ENCODE measurements at places on chromosomes 3 and 15.

DNA sequence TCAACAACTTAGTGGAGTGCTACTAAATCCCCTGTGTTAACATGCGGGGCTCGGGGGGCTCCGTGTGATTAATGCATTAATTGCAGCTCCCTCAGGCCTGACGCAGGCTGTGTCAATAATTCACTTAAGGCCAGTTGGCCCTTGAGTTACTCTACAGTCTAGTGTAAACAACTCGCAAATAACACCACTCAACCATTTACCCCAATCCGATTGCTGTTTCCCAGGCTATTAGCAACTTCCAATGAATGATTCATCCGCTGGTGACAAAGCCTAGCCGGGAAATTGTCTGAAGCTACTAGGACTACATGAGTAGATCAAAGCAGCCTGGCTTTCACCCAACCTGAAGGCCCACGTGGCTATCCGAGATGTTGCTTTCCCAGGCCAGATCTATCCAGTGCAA, 121.3 kb upstream of the SOX14 start:
- no peak for DNase-seq

GRCh38 chr15:94346282-94346681, 114.9 kb downstream of the MCTP2 start:
- DNase-seq = peak; percentile 13

DNA sequence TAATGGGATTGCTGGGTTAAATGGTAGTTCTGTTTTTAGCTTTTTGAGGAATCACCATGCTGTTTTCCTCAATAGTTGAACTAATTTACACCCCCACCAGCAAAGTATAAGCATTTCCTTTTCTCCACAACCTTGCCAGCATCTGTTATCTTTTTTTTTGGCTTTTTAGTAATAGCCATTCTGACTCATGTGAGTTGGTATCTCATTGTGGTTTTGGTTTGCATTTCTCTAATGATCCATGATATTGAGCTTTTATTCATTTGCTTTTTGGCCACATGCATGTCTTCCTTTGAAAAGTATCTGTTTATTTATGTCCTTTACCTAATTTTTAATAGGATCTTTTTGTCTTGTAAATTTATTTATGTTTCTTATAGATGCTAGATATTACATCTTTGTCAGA, 288.2 kb downstream of the EPHA6 start:
- DNase-seq = no peak

DNA sequence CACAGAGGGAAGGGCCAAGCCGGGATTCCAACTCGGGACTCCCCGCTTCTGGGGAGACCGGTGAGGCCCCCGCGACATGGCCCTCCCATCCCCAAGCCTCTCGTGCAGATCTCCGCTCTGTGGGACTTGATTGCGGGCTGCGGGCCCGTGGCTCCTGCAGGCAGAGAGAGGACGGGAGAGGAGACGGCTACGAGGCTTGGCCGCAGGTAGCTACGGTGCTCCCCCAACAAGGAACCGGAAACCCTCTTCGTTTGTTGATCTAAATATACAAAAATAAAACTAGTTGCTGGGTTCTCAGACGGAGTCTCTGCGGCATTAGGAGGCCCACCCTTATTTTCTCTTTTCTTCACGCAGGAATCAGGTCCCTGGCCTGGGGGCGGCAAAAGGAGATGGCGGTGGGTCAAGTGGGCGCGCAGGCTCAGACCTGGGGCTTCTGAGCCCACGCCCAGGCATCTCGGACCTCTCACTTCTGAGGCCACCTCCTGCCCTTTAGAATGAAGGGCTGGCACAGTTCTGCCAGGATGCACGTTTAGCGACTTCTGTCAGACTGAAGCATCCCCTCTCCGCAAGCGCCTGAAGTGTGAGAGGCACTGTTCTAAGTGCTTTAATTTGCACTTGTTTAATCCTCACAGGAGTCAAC, 10.9 kb downstream of the GNB5 start:
- DNase-seq = no peak

DNA sequence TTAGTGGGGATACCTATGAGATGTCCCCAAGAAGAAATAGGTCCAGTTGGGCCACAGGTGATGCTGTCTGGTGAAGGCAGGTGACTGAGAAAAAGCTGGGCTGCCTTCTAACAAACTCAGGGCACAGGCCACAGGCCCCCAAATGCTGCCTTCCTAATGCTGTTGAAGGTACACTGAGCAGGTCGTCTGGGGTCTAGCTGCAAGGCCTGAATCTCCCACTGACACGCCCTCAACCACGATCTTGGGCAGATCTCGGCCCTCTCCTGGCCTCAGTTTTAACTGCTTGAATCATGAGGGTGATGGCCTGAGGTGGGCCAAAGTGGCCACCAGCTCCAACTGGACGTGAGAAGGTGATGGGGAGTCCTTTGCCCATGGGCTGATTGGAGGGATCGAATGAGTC, 2.1 kb upstream of the ACSBG1 start:
- no peak for DNase-seq
